Cerebellar nuclear complex (tissue), 1 donor: ENCODE measurements at places on chromosomes 4 and X.

GRCh38 chr4:61786211-61786610, 586.1 kb downstream of the ADGRL3 start:
- peak; percentile 47 for DNase-seq

DNA sequence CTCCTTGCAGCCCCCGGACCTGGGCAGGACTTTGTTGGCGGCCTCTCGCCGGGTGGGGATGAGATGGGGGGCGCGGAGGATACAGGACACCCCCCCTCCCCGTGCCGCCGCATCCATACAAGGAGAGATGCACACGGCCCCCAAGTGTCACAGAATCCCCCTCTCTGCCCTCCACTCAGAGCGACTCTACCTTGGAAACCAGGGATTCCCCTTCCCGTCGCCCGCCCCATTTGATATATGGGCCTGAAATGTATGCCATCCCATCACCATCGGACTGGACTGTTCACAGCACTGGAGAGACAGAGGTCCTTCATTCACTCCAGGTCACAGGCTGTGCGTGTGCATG, 426 bp downstream of the PORCN start:
- DNase-seq = no peak

- DNase-seq = no peak
Measured at GRCh38 chrX:118211891-118212816, 95.5 kb upstream of the KLHL13 start.

DNA sequence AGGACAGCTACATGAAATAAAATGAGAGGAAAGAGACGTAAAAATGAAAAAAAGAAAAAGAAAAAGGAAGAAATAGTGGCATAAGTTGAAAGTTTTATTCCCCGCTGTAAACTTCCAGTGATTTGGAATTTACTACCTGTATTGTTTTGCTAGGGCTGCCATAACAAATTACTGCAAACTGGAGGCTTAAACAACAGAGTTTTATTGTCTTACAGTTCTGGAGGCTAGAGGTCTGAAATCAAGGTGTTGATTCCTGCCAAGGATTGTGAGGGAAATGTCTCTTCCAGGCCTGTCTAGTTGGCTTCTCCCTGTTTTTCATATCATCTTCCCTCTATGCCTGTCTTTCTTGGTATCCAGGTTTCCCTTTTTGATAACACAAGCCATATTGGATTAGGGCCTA, 119.4 kb upstream of the PACRGL start:
- no peak for DNase-seq

DNA sequence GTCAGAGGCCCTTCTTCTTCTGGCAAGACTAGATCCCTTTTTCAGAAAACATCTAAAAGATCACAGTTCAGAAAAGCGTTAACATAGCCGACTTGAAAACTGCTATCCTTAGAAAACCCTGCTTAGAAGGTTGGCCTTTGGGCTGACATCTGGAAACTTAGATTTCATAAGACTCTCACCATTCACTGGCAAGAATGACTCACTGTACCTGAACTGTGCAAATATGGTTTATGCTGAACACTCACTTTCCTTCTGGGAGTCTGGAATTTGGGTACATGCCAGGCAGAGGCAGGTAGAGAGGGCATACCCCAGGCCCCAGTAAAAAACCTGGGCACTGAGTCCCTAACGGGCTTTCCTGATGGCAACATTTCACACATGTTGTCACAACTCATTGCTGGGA, 88.8 kb upstream of the GPC3 start:
- no peak for DNase-seq

- DNase-seq = no peak
Measured at GRCh38 chrX:1582686-1583437, 8.5 kb upstream of the AKAP17A start.

GRCh38 chr4:68287704-68288392, 42.4 kb upstream of the TMPRSS11B start:
- no peak for DNase-seq

DNA sequence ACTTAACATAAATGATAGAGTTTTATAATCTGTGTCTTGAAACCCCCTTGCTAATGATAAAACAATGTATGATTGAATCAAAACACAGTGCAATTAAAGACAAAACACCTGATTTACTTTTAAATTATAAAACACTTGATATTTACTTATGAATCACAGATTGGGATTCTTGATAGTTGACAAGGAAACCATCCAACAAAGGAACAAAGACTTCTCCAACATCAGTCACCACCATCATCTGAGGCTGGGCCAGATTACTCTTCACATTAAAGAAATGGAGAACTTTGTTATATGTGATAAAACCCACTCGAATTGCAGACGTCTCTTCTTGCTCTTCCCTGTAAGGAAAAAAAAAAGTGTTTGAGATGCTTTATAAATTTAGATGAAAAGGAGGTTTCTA, 67.4 kb downstream of the METTL14 start:
- DNase-seq = no peak

- no peak for DNase-seq
Measured at GRCh38 chrX:12702509-12703091, 88.6 kb upstream of the PRPS2 start.

GRCh38 chrX:24874604-24875247, 141.0 kb downstream of the ARX start:
- no peak for DNase-seq

DNA sequence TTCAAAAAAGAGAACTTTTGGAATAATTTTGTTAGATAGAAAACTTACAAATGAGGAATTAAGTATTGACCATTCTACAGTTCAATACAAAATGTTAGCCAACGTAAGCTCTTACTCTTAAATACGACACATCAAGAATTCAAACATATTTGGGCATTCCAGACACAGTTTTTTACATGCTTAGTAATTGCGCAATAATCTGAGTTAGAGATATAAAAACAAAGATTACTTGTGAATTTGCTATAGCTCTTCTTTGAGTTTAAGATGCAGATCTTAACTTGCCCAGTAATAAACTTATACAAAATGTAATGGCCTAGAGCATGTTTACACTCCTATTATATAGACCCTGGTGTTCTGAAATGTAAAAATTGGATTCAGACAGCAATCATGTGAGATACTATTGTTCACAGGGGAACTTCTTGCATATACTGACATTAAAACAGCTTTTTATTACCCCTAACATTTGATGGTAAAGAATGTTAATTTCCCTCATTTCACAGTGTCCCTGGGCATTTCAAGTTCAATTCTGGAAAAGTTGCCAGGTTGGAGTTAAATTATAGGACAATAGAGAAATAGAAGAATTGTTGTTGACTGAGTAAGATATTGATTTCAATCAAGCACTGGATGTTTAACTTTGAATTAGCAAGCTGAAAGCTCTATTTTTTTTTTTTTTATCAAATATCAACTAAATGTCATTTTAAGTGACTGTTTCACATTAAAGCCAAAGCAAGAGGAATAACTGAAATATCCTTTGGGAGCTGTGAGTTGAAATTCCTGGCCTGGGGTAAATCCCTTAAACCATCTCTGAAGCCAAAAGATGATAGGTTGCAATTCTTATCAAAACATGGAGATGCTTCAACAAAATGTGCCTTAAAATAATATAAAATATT, 910 bp downstream of the HPGDS start:
- no peak for DNase-seq

- DNase-seq = no peak
Measured at GRCh38 chr4:17770845-17771244, 10.6 kb downstream of the FAM184B start.

- no peak for DNase-seq
Measured at GRCh38 chr4:110867251-110867960, 244.5 kb upstream of the PITX2 start.

- no peak for DNase-seq
Measured at GRCh38 chrX:16586377-16587112, 63.4 kb upstream of the S100G start.
